ENCODE measurements at places on chromosomes 2 and 18.
A peak's percentile ranks its signal among the peaks of the same experiment; 100 is the strongest.

GRCh38 chr2:96163768-96164429, 18.7 kb upstream of the DUSP2 start:
- DNase-seq: peak; percentile 50

GRCh38 chr2:212213191-212213590, 325.4 kb downstream of the ERBB4 start:
- DNase-seq: no peak

DNA sequence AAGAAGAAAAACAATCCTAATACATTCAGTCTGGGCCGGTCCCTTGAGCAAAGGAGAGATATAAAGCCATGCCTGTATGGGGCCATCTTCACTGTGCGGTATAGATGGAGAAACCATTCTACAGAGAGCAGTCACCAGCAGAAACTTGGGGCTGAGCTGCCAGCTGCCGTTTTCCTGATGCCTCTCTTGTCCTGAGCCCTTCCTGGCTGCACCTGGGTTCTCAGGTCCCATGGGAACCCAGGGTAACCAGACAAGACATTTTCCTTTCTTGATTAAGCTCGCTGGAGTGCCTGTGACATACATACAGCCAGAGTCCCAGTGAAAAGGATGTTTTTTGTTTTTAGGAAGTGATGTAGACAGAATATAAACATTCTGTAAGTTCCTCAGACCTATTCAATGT, 5.3 kb upstream of the METTL21A start:
- no peak for DNase-seq

- no peak for DNase-seq
Measured at GRCh38 chr2:12441750-12442475, 274.8 kb upstream of the TRIB2 start.

DNA sequence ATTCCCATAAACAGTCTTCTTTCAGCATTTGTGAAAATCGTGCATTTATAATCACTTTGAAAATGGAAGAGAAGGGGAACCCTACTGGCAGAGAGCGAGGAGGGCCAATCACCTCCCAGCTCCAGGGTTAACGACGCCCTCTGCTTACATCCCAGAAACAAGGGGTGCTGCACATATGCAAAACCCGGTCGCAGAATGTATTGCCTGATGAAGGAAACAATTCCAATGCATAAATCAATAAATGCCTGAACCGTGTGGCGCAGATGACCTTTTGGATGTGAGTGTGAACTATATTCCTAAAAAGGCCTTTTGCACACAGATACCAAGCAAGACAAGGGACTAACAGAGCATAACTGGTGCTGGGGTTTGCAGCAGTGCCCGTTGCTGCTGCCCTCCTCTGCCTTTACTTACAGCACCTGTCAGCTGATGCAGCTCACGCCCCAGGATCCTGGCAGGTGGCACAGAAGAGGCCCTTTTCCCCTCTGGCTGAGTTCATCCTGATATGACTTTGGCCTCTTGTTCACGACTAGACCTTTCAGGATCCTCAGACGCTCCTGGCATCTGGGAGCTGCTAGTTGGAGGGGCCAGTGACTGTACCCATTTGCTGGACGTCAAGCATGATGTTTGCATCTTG, 67.8 kb downstream of the MYT1L start:
- DNase-seq: no peak

DNA sequence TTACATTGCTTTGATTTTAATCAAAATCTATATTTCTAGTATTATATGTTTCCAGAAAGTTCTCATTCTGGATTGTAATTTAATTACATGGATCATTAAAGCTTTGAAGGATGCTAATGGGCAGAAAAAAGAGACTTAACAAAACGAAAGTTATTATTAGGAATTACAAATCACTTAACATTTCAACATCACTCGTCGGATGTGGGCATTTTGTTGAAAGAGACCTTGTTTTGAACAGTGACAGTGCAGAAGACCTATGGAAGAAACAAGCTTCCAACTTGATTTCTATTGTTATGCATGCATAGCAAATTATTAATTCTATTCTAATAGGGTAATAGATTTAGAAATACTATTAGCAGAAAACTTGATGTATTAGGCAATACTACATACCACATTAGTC, 31.4 kb upstream of the DARS1 start:
- DNase-seq: no peak

DNA sequence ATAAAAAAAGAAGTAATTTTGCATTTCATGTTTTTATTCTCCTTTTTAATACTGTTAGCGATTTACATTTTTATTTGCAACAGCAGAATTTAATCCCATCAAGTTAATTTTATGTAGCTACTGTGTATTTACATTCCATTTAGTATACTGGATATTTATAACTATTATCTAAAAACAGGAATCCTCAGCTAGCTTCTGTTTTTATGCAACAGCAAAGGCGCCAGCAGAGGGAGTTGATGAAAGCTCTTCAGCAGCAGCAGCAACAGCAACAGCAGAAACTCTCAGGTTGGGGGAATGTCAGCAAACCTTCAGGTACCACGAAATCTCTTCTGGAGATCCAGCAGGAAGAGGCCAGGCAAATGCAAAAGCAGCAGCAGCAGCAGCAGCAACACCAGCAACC, 26.2 kb upstream of the SNORC start:
- DNase-seq: no peak

DNA sequence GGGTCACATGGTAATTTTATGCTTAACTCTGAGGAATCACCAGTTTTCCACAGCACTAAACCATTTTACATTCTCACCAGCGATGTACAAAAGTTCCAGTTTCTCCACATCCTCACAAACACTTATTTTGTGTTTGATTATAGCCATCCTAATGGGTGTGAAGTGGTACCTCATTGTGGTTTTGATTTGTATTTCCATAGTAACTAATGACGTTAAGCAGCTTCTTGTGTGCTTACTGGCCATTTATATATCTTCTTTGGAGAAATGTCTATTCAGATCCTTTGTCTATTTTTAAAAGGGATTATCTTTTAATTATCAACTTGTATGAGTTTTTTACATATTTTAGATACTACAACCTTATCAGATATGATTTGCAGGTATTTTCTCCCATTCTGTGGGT, 42.0 kb downstream of the CCDC150 start:
- DNase-seq: no peak

All from small intestine (tissue), 16 donors.